ENCODE measurements at places on chromosomes 16 and 17.

DNA sequence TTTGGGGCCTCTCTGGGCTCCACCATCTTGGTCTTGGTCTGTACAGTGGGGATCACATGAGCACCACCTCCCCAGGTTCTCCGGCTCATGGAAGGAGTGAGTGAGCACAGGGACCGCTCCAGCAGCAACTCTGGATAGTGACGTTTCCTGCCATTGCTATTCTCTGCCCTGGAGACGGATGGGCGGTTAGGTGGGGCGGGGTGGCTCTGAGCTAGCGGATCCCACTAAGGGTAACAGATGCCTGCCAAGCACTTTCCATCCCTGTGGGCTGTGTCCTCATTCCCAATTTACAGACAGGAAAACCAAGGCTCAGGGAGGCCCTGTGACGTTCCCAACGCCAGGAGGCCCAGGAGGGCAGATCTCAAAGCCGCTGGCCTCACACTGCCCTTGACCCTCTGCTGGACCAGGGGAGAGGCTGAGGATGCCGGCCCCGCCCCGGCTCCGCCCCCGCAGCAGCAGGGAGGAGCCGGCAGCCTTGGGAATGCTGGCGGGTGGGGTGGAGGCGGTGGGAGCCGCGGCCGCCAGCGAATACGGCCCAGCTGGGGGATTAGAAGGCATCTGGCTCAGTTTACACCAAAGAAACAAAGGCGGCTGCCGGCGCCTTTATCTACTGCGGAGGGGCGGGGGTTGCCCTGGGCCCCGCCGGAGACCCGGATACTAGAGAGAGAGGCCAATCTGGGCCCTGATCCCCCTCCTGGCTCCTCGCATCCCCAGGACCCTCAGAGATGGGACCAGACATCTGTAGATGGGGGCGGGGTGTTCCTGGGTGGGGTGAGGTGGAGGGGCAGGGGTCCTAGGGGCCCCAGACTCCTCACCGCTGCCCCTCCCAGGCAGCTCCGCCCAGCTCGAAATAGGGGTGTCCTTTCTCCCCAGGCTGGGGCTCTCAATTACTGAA lies 122.3 kb upstream of the CIBAR2 start:
- peak overlapping the region; percentile 9 for H3K27ac ChIP-seq
- H3K27me3 ChIP-seq, result no peaks in the 10 kb centered on the region
- peak; percentile 91 for DNase-seq

GRCh38 chr17:70394473-70395232 lies 225.3 kb downstream of the KCNJ2 start:
- no peak for DNase-seq
- no peaks in the 10 kb centered on the region for H3K4me1 ChIP-seq
- peaks cover 1% of the 10 kb centered on the region for H3K27me3 ChIP-seq
- no peak overlapping the region for H3K4me3 ChIP-seq

- DNase-seq, result no peak
- H3K4me1 ChIP-seq, result no peaks in the 10 kb centered on the region
- no peaks in the 10 kb centered on the region for H3K36me3 ChIP-seq
These were observed 442.3 kb upstream of the MON1B start for GRCh38 chr16:76748461-76749348.

- no peaks in the 10 kb centered on the region for H3K36me3 ChIP-seq
- H3K27me3 ChIP-seq, result no peaks in the 10 kb centered on the region
- H3K4me3 ChIP-seq, result no peak overlapping the region
- DNase-seq, result no peak
- no peak overlapping the region for H3K27ac ChIP-seq
- no peaks in the 10 kb centered on the region for H3K4me1 ChIP-seq
These were observed 16.0 kb upstream of the SPPL2C start for GRCh38 chr17:45828582-45829133.

- H3K4me3 ChIP-seq, result no peak overlapping the region
- no peaks in the 10 kb centered on the region for H3K4me1 ChIP-seq
- no peak overlapping the region for H3K27ac ChIP-seq
These were observed 2.9 kb upstream of the CACNG3 start for GRCh38 chr16:24253192-24253591.

DNA sequence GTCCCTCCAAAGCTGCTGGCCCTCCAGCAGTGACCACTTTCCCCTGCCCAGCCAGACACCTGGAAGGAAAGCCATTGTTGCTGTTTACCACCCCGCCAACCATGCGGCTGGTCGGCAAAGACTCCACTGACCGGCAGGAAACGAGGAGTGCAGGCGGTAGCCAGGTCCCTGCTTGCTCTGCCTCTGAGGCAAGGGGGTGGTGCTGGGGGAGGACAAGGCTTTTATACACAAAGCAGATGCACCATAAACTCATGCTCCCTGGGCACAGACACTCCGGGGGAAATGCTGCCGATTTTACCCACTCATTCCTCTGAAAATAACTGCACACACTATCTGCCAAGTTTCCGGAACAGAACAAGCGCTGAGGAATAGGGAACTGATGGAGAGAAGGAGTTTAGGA lies 62.8 kb upstream of the GRIN2A start:
- H3K27ac ChIP-seq, result no peak overlapping the region
- H3K4me3 ChIP-seq, result no peak overlapping the region
- H3K36me3 ChIP-seq, result no peaks in the 10 kb centered on the region
- no peak for DNase-seq
